Stimulated activated CD8-positive, alpha-beta memory T cell treated with anti-CD3 and anti-CD28 coated beads, Interleukin-7, amount 100 ng/mL, for 1 hour (primary cell): ENCODE measurements at places on chromosomes 2 and 18.

DNA sequence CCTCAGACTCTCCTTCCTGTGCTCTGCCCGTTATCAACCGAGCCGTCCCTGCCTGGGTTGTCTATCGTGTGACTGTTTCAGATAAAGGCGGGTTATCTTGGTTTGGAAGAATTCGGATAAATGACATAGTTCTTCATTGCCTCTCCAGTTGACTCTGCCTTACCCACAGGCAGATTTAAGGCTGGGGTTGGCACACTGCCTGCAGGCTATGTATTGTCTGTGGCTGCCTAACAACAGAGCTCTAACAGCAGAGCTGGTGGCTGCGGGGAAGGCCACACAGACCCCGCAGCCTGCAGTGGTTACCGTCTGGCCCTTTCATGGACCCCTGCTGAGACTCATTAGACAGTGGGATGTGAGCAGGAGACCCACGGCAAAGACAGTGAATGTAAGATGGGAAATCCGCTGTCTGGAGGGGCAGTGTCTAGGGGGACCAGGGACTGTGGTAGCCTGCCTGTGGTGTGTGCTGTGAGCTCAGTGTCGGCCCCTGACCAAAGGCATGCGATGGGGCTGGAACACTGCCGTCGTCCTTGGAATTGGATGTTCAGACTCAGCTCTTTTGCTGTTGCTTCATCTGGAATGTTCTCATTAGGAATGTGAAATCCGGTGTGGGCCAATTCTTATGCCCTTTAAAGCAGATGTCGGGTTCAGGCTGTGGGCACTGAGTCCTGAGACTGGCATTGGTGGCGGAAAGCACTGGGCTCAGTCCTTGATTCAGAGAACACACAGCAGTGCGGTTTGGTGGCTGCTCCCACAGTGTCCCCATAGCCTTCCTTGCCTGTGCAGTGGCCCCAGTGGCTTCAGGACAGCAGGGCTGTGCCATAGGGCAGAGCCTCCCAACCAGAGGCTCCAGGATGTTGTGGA, 44.5 kb downstream of the SH3RF3 start:
- DNase-seq = no peak

DNA sequence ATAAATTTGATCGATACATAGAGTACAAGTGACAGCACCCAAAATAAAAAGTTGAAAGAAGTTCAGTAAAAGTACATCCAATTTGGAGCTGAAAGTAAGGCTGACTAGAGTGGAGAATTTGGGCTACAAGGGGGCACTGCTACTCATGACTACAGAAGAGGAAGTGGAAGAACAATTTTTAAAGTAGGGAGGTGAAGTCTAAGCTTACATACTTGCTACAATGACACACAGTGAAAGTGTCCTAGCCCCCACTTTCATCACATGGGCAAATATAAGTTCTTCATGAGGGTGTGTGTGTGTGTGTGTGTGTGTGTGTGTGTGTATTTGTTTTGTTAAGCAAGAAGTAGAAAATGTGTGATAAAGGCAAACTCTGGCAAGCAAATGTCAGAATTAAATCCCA, 45.7 kb downstream of the MAP3K2 start:
- no peak for DNase-seq

DNA sequence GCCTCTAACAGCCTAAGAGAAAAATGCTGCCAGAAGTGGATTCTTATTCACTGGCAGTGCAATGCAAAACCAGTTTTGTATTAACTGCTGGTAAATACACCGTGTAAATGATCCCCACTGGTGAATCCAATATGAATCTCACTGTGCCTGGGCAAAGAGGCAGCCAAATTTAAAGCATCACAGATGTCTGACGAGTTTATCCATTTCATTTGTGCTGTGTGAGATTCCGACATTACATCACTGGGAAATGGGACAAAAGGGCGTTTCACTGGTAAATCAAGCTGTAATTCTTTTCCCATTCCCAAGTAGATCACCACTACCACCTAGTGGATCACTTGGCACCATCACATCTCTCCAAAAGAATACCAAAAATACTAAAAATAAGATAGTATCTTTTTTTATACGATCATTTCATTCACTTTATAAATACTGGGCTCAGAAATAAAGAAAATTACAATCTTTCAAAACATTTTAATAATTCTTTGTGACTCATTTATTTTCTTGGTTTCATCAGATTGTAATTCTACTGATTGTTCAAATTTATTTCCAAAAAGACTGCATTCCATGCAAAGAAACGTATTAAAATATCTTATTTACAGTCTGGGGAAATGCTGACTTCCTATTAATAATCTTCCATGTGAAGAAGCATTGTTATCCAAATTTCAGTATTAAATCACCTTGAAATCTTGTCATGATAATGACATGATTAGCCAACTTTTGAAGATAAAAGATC, 125.6 kb downstream of the GRB14 start:
- no peak for DNase-seq

DNA sequence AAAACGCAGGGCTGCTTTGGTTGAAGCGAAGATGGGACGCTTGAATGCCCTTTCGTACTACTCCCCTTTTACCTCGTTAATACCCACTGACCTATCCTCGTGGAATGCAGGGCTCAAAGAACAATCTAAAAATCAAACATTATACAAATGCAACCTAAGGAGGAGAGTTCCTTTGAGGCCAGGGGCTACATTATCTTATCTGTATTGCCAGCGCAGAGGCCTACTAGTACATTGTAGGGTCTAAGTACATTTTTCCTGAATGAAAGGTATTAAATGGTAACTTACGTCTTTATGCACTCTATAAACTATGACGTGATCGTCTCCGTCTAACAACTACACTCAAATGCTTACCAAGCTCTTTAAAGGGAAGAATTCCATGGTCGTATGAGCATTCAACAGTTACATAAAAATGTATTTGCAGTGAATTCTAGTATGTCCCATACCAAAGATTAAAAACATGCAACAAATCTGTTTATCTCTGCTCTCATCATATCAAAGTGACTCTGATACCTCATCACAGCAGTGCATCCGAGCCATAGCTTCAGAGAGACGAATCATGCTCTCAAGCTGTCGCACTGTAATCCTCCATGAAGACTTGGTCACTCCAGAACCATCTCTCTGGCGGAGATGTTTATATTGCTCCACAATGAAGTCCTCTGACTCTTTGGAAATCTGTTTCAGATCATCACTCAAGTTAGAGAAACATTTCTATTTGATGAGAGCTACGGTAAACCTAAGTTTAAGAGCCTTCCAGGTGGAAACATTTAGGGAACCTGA, 14.1 kb upstream of the LCT start:
- no peak for DNase-seq

DNA sequence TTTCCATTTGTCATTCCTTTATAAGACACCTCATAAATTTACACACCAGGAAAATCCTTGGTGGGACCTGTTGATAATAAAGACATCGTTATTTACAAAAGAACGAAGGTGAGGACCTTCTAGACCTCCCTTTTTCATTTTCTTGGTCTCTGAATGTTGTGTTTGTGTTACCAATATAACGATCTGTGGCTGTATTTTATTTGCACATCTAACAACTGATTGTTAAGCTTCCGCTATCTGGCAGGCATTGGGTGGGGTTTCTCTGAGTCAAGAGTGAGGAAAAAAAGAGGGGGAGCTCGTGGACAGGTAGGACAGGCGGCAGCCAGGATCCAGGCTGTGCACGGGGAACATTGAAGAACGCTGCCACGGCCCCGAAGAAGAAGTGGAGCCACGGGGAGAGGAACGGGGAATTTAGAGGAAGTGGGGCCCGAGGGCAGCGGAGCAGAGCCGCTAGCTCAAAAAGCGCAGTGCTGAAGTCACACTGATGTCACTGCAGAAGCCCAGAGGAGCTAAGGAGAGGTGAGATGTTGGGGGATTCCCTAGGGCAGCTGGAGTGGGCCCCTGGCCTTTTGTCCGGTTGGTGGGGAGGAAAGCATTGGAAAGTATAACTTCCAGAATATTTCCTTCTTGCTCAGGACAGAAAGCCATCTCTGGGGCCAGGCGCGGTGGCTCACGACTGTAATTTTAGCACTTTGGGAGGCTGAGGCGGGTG, 20.9 kb upstream of the DNMT3A start:
- no peak for DNase-seq

DNA sequence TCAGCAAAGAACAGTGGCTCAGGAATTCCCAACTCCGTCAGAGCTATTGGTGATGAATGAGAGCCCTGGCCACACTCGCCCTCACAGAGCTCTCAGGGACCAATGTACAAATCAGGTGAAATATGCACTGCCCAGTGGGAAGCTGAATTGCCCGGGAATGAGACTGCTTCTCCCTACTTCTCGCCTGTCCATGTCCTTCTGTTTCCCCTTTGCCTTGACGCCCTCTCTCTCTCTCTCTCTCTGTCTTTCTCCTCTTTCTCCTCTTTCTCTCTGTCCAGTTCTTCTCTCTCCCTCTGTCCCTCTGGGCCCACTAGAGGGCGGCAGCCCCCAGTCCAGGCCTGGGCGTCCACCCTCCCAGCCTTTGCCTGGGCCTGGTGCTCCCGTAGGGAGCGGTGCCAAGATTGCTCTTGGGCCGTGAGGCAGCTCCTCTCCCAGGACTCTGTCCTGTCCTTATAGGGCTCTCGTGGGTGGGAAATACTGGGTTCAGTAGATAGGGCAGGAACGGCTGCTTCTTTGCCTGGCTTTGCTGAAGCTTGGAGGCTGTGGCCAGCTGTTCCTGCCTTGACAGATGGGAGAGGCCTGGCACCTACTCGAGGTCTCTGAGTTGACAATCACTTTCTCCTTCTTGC, 28.4 kb upstream of the PUM2 start:
- no peak for DNase-seq

DNA sequence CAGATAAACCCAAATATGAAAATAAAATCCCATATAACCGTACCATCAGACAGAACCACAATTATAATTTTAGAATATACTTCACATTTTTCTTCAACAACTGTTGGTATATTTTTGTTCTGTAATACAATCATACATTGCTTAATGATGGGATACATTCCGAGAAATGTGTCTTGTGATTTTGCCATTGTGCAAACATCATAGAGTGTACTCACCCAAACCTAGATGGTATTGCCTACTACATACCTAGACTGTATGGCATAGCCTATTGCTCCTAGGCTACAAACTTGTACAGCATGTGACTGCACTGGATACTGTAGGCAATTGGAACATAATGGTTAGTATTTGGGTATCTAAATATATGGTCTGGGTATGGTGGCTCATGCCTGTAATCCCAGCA, 30.6 kb downstream of the MAPRE3 start:
- no peak for DNase-seq

- DNase-seq = no peak
Observed at GRCh38 chr18:36850527-36851201, 21.7 kb downstream of the KIAA1328 start.

DNA sequence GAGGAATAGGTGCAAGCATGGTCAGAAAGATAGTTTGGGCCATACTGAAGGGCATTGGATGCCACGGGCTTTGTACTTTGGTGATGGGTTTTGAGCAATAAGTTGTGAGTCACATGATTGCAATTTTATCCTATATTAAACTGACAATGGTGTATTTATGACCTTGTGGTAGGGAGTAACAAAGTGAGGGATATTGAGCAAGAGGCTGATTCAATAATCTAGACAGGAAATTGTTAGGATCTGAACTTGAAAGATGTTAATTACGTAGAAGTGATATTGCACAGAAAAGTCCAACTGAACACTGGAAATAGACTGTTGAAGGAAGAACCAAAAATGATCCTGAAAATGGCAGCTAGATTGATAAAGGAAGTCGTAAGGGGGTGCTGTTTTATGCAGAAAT, 46.6 kb upstream of the TCF4 start:
- DNase-seq = no peak

GRCh38 chr2:152134488-152135280, 35.8 kb upstream of the CACNB4 start:
- no peak for DNase-seq

DNA sequence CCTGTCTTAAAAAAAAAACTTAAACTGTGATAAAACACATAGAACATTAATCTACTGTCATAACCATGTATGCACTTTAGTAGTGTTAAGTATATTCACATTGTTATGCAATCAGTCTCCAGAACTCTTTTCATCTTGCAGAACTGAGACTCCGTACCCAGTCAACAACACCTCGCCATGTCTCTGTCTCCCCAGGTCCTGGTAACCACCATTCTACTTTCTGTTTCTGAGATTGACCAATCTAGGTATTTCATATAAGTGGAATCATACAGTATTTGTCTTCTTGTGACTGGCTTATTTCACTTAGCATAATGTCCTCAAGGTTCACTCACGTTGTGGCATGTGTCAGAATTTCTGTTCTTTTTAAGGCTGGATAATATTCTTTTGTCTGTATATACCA, 290.8 kb upstream of the CXCR4 start:
- no peak for DNase-seq

- no peak for DNase-seq
Observed at GRCh38 chr2:199490049-199490448, 32.3 kb upstream of the SATB2 start.

- no peak for DNase-seq
Observed at GRCh38 chr2:55885127-55885943, 38.2 kb downstream of the EFEMP1 start.

- no peak for DNase-seq
Observed at GRCh38 chr18:75261430-75262223, 51.0 kb downstream of the TSHZ1 start.

DNA sequence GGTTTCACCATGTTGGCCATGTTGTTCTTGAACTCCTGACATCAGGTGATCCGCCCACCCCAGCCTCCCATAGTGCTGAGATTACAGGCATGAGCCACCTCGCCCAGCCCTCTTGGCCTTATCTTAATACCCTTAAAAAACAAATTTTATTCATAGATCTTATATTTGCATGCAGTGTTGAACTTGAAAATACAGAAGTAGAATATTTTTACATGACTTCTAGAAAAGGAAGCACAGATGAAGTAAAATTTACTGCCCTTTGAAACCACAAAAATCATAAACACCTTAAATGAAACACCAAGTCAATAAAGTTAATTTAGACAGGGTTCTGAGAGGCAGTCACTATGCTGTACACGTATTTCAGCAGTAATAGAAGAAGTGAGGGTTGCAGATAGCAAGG, 145.7 kb downstream of the CERS6 start:
- no peak for DNase-seq

GRCh38 chr18:66601649-66602048, 2.2 kb downstream of the CDH19 start:
- no peak for DNase-seq

GRCh38 chr2:7567646-7568045, 650.4 kb downstream of the RNF144A start:
- DNase-seq = peak; percentile 12
